Left cardiac atrium (tissue), 4 donors: ENCODE measurements at places on chromosomes 7 and 10. TPM values are rescaled to one million over a fixed set of nuclear protein-coding genes. Genes with fewer than 3 reads are reported as not detected.

ATE1 gene
- 37.8 TPM for total RNA-seq

GRCh38 chr7:10076660-10077300 lies 896.9 kb upstream of the PHF14 start:
- DNase-seq: no peak

MEST gene
- 96.5 TPM for total RNA-seq

ANKMY2 gene
- 25.1 TPM for total RNA-seq
